Activated CD4-positive, CD25-positive, alpha-beta regulatory T cell (primary cell): ENCODE measurements at places on chromosomes 16 and 17.

GRCh38 chr17:48711128-48711527 lies 11.2 kb downstream of the PRAC1 start:
- DNase-seq, result no peak

GRCh38 chr17:44193326-44194084 lies 6.2 kb downstream of the ATXN7L3 start:
- no peak for DNase-seq

DNA sequence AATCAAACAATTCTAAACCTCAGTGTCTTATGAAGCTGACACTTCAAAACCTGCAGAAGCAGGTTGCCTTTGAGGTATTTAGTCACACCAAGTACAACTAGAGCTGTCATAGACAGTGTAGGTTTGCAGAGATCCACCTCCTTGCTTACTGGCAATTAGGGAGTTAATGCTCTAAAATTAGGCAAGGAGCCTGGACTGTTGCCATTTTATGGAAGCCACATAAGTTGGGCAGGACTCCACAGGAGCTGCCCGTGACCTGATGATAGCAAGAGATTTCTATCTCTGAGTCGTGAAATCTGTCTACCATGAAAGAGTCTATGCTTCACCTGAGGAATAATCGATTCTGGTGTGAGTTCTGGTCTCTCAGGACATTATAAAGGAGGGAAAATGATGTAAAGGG lies 8.9 kb downstream of the EME1 start:
- DNase-seq, result no peak

GRCh38 chr16:46973996-46974324 lies 486 bp upstream of the DNAJA2 start:
- DNase-seq, result no peak

- DNase-seq, result no peak
These were observed 101.4 kb downstream of the RMI2 start for GRCh38 chr16:11446566-11447119.

DNA sequence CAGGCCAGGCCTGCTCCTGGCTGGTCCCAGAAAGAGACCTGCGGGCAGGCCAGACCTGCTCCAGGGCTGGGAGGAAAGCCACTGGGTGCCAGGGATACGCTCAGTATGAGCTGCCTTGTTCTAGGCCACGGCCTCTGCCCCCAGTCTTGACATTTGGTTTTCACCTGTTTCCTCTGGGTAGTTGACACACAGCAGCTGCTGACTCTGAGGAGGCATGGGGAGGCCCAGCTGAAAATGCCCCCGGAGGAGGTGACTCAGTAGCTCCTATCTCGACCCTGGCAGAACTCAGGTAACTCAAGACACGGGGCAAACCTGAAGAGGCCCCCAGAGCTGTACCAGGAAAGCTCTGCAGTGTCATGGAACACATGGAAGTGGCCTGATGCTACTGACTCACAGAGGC lies 13.9 kb upstream of the ADGRG1 start:
- DNase-seq, result no peak

DNA sequence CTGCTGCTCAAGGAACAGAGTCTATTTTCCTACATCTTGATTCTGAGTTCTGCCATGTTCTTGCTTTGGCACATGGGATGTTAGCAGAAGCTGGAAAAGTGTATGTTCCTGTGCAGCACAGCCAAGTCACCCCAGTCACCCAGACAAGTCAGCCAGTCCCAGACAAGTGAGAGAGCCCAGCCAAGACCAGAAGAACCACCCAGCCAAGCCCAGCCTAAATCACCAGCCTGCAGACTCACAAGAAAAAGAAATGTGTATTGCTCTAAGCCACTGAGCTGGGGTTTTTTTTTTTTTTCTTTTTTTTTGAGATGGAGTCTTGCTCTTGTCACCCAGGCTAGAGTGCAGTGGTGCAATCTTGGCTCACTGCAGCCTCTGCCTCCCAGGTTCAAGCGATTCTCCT lies 141.3 kb upstream of the CDC42EP4 start:
- DNase-seq, result no peak

DNA sequence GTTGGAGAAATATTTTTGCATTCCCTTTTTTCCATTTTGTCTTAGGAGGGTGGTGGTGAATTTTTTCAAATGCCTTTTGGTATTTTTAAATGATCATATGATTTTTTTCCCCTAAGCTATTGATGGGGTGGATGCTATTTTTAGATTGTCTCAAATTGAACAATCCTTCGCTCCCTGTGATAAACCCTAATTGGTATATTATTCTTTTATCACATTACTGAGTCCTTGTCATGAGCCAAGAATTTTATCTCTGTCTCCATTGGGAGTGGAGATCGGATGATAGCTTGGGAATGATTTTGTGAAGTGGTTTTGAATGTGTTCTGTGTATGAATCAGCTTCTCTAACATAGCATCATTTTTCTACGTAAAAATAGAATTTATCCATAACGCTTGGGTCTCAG lies 15.4 kb downstream of the NECAB2 start:
- DNase-seq, result no peak

- no peak for DNase-seq
These were observed 23.1 kb upstream of the GPRC5C start for GRCh38 chr17:74408815-74409214.
